ENCODE measurements at places on chromosomes 11 and 22.

DNA sequence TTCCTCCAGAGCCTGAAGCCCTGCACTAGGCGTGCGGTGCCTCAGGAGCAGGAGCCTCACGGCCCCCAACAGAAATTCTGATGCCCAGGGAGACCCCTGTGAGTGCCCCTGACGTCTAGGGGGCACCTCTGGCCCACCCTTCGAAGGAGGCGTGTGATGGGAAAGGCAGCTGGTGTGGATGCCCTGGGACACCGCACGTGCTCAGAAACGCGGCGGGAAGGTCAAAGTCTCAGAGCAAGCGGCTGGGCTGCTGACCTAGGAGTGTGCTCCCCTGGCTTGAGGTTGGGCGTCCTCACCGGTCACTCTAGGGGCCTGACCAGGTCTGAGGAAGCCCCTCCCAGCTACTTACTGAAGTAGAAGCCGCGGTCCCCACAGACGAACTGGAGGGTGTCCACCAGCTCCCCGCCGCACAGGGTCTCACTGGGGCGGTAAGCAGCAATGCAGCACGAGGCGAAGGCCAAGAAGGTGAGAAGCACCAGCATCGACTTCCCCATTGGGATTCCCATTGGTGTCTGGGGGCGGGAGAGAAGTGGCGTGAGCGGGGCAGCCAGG lies 4.1 kb downstream of the IGF2 start:
- DNase-seq, result no peak

GRCh38 chr11:118689503-118689851 lies 10.0 kb upstream of the TREH start:
- DNase-seq, result no peak

GRCh38 chr11:8833568-8834315 lies 77.2 kb upstream of the AKIP1 start:
- no peak for DNase-seq

GRCh38 chr11:134438542-134439537 lies 26.8 kb upstream of the B3GAT1 start:
- no peak for DNase-seq

GRCh38 chr22:19658057-19658966 lies 56.0 kb upstream of the SEPTIN5 start:
- no peak for DNase-seq

DNA sequence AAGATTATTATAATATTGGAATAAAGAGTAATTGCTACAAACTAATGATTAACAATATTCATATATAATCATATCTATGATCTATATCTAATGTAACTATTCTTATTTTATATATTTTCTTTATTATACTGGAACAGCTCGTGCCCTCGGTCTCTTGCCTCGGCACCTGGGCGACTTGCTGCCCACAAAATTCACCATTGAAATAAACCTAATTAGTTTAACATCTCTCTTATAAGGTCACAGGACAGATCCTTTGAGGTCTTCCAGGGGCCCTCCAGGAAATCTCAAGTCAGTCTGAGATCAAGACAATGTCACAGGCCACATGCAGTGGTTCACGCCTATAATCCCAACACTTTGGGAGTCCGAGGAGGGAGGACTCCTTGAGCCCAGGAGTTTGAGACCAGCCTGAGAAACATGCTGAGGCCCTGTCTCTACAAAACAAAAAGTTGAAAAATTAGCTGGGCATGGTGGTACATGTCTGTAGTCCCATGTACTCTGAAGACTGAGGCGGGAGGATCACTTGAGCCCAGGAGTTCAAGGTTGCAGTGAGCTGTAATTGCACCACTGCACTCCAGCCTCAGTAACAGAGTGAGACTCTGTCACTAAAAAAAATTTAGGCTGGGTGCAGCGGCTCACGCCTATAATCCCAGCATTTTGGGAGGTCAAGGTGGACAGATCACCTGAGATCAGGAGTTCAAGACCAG lies 6.6 kb upstream of the TXNRD2 start:
- no peak for DNase-seq

DNA sequence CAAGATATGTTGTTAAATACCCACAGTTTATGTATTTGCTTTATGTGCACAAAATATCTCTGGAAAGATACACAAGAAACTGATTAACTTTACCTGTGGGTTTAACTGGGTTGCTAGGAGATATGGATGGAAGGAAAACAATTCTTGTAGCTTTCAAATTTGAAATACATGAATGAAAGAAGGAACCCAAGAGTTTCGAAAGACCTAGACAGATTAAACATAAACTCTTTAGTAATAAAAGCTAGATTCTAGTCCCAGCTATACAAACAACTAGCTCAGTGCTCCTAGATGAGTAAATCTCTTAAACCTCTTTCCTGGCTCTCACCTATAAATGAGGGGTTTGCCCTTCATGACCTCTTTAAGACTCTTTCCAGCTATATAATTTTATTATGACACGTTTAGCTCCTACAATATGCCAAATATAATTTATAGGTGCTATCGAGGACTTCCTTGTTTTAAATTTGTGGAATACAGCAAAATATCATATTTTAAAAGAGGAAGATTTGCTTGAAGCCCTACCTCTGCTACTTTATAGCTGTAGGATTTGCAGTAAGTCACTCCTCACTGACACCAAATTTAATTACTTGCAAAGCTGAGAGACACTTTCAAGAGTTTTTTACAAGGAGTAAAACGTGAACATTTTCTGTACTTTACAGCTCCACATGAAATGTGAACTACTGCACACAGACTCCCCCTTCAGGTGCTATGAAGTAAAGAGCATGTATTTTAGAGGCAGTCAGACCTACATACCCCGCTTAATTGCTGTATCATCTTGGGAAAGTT lies 50.7 kb downstream of the RRAS2 start:
- peak; percentile 50 for DNase-seq

DNA sequence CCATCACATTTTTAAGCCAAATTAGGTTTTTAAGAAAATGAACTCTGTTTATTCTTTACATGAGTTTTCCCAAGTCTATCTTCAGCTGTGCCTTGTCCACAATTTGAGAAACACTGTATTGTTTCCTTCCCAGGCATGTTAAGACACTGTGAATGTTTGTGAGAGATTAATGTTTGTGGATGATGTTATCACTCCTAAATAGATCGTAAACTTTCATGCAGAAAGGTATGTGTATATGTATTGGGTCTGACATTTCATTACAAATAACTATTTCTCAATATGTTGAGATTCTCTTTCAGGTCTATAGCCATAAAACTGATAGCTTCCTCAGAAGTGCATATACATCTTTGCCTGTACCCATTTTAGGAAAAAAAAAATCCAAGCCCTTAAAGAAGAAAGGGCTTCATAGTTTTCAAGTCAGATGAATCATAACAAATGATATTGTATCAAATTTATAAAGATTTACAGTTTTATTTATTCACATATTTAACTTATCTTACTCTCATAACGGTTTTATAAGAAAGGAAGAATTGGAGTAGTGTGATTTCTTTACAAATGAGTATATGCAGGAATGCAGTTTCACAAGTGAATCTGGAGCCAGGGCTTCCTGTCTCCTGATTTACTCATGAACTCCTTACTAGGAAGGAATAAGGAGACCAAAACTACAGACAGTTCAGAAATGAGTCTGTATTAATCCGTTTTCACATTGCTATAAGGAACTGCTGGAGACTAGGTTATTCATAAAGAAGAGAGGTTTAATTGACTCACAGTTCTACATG lies 11.2 kb downstream of the OR8D1 start:
- no peak for DNase-seq

- peak; percentile 45 for DNase-seq
These were observed 10.5 kb downstream of the CD3E start for GRCh38 chr11:118314988-118315411.

GRCh38 chr11:74014880-74015279 lies 6.0 kb upstream of the UCP3 start:
- no peak for DNase-seq

GRCh38 chr11:3903207-3903896 lies 47.9 kb downstream of the STIM1 start:
- no peak for DNase-seq

- DNase-seq, result peak; percentile 6
These were observed 68.4 kb downstream of the CACNA1I start for GRCh38 chr22:39638958-39639357.

DNA sequence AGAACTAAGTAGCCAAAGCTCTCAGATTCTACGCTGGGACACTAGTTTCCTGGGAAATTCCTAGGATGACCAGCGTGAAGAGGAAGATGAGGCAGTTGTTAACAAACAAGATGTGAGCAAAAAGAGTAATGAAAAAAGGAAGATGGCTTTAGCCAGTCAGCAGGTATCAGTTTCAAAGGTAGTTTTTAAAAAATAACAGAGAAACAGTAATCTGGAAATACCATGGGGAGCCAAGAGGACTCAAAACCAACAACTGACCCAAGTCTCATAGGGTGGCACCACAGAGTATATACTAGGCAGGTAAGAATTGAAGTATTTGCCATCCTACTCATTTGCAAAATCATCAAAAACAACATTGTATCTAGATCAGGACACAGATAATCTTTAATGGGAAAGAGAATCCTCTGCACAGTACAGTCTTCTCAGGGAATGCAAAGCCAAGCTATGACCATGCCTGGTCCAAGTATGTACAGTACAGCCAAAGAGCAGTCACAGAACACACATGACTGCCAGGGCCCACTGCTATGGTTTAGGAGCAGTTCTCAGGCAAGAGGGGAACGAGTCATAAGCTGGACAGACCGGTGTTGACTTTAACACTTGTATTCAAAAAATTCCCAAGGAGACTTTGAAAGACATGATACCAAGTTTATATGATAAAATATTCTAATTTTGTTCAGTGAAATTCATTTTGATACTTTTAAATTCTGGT lies 20.6 kb downstream of the MSANTD4 start:
- no peak for DNase-seq

- DNase-seq, result no peak
These were observed 3.1 kb upstream of the SPDYC start for GRCh38 chr11:65166893-65167292.

- DNase-seq, result no peak
These were observed 51.4 kb downstream of the PISD start for GRCh38 chr22:31610611-31611010.

GRCh38 chr11:77981346-77981947 lies 13.0 kb downstream of the INTS4 start:
- no peak for DNase-seq

DNA sequence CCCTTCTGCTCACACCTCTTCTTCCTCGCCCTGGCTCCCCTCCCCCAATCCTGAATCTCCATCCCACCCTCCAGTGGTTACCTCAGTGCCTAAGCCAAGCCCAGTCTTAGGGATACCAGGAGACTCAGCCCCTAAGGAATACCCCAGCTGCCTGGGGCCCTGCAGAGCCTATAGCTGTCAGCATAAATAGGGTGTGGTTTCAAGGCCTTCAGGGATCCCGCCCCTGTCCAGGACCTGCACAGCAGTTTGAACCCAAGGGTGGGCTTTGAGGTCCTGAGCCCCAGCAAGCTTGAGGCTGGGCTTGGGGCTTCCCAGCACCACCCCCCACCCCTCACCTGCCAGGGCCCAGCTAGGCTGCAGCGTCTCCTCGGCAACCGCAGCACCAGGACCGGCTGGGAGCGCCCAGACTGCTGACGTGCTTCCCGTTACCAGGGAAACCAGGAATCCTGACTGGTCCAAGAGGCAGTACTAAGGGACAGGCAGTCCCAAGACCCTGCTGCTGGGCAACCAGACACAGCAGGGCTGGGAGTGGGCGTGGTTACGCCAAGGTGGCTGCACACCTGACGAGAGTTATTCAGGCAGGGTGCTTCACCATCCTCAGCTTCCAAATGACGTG lies 13.7 kb downstream of the APBB1 start:
- no peak for DNase-seq

DNA sequence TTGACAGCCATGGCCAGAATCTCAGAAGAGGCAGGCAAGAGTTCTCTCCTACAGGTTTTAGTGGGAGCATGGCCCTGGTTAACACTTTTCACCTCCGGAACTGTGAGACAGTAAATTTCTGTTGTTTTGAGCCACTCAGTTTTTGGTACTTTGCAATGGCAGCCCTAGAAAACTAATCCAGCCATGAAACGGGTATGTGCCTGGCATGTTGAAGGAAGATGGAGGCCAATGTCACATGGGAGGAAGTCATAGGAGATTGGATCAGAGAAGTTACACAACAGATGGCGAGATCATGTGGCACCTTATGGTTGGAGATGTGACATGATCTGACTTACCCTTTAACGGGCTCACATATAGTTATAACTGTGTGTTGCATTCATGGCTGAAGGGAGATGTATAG lies 63.2 kb upstream of the EED start:
- no peak for DNase-seq

DNA sequence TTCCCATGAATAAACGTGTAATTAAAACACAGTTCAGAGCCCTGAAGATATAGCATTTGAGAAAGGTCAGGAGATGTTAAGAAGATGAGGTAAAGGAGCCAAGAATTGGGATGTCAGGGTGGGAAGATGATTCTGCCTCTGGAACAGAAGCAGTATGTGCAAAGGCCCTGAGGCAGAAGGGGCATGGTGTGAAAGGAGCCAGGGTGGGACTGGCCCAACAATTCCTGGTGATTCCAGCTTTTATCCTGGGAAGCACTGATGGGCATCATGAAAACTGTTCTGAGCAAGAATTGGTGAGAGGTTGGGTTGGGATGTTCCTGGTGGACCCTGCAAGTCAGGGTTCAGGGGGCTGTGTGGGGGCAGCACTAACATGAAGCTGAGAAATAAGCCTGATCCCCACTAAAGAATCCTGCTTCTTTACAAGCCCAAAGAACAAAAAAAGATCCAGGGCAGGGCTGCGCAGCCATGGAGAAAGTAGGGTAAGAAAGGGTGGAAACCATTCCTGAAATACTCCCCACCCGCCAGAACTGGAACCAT lies 2.5 kb upstream of the FXYD6 start:
- no peak for DNase-seq

GRCh38 chr11:119779195-119780071 lies 50.4 kb upstream of the NECTIN1 start:
- DNase-seq, result no peak

- DNase-seq, result no peak
These were observed 156.1 kb downstream of the HIPK3 start for GRCh38 chr11:33413301-33413700.

- DNase-seq, result peak; percentile 49
These were observed 7.3 kb downstream of the CADM1 start for GRCh38 chr11:115496892-115497291.

DNA sequence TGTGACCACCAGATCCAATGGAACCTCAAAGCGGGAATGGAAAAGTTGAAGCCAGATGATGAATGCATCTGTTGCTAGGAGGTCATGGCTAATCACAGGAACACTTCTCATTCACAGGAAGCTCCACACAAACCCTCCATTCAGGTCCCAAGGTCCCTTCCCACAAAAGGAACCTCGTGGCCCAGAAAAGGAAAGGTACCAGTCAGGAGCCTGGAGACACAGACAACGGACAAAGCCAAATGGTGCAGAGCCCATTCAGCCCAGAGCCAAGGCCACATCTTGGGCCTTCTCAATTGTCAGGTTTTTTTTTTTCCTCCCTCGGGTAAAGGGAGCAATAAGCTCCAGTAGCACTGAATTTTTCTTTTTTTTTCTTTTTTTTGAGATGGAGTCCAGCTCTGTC lies 87.0 kb downstream of the FAM168A start:
- no peak for DNase-seq

DNA sequence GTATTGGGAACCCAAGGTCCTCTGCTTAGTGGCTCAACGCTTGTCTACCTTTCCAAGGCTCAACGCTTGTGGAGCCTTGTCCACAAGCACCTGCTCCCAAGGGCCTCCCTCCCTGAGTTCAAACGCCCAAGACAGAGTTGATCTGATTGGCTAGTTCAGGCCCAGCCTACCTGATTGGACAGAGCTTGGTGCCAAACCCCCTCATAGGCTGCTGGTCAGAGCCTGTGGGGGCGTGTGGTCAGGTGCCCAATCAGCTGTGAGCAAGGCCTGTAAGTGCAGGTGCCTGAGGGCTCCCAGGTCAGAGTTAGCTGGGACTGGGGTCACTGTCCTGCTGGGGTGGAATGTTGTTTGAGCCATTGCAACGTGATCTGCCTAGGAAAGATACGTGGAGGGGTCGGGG lies 16.9 kb upstream of the TMPRSS6 start:
- DNase-seq, result peak; percentile 20

GRCh38 chr11:109342261-109342660 lies 79.7 kb upstream of the C11orf87 start:
- DNase-seq, result no peak

Data from HepG2 (cell line).